Mucosa of gallbladder (tissue), 1 donor: ENCODE measurements at places on chromosomes 6 and 20.
A peak's percentile ranks its signal among the peaks of the same experiment; 100 is the strongest.

- DNase-seq: no peak
Observed at GRCh38 chr20:34389206-34389953, 26.3 kb downstream of the ITCH start.

DNA sequence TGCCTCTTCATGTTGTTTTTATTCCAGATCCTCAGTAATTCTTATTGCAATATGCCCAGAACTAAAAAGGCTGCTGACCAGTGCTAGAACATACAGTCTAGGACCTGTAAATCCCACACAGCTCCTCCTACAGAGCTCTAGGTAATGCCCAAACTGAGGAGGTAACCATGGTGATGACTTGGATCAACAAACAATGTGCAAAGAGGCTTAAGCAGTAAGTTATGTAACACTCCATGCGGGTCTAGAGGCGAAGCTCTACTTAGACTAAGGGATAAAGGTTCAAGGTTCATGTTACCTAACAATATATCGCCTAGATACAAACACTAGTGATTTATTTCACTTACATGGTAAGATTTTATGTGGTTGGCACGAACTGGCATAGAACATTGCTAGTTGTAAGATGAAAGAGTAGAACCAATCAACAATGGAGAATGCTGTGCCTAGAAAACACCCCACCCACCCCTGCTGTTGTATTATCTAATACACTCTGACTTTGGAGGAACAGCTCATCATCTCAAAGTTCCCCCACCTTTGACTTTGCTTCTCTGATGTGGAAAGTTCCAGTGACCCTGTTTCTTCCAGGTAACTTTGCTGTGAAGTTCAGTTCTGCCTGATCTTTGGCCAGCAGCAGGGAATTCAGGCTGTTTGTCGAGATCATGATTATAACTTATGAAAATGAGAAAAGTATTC is 242.4 kb downstream of the ALDH8A1 start:
- peak; percentile 44 for DNase-seq

DNA sequence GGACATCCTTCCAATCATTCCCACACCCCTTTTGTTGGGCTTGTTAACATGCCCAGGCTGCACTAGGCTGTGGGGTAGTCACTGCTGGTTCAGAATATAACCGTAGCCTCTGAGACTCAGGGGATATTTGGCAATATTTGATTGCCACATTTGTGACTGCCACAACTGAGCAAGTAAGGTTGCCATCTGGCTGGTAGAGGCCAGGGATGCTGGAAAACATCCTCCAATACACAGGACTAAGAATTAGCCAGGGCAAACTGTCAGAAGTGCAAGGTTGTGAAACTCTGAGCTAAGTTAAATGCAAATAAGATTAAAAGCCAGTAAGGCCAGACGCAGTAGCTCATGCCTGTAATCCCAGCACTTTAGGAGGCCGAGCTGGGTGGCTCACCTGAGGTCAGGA is 112.0 kb downstream of the ZMYND8 start:
- DNase-seq: no peak

DNA sequence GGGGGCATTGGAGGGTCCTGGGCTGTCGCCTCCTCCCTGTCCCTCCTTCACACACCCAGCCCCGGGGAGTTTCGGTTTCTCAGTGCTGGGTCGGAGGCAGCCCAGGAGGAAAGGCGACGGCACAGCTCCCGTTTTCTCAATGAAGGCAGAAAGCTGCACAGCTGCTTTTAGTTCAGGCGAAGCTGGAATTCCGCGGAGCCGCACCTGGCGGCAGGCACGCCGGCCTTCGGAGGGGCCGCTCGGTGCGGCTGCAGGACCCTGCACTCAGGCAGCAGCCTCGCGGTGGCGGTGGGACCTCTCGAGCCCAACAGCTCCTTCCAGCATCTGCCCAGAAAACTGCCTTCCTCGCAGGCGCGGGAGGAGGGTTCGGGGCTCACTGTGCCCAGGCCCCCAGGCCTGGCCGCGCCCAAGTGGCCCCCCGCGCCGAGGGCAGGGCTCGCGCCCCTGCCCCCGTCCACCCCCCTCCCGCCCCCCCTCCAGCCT is 4.6 kb downstream of the FOXQ1 start:
- no peak for DNase-seq

GRCh38 chr6:47529734-47530133 is 52.1 kb downstream of the CD2AP start:
- DNase-seq: no peak

DNA sequence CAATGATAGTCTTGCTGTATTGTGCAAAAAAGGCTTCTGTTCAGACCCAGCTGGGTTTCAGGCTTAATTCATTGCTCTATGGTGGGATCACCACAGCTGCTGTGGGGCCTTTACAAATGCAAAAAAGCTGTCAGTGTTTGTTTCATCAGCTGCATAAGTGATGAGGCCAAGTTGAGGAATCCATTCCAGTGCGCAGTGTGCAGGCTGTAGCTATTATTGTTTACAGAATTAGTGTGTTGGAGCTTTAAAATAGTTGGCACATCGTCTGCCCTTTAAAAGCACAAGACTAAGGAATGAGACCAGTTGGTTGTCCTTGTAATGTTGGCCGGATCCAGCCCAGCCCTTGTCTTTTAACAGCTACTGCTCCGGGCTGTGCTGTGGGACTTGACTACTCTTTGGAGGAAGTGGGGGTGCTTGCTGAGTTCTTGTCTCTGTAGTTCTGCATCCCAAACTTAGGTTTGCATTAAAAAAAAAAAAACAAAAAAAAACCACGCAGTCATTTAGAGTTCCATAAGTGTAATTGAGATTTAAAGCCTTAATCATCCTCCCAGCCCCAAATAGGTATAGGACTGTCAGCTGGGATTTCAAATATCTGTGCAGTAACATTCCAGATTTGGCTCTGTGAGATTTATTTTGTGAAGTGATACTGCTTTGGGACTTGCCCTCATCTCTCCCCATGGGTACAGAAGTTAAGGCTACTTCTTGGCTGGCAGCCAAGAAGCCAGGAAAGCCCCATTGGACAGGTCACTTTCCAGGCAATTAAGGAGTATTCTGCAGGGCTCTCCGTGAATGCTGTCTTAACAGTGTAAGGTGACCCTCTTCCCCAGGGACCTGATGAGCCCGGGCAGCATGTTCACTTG is 19.3 kb downstream of the JARID2 start:
- DNase-seq: no peak

DNA sequence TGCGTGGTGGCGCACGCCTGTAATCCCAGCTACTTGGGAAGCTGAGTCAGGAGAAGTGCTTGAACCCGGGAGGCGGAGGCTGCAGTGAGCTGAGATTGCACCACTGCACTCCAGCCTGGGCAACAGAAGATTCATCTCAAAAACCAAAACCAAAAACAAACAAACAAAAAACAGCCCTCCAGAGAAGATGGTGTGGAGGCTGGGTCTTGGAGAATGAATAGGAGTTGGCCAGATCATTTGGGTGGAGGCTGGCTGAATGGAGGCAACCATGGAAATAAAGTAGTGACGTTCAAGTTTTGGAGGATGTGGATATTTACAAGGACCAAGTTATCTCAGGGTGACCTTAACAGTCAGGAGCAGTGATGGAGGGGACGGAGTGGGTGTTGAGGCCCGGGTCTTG is 24.7 kb downstream of the HIVEP1 start:
- no peak for DNase-seq

DNA sequence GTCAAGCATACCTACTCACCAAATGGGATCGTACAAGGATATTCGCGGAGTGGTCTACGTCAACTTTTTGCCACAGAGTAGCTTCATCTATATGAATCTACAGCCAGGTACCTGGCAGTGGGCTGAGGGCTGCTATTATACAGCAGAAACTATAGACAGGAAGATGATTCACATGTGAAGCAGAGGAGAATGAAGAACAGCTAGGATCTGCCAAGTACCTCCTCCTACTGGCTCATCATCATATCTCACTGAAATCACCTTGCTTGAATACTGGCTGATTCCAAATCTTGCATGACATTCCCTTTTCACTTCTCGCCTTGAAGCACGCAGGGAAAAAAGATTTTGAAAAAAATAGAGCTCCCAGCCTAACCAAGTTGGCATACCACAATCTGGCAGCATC is 488.7 kb upstream of the NRSN1 start:
- no peak for DNase-seq

DNA sequence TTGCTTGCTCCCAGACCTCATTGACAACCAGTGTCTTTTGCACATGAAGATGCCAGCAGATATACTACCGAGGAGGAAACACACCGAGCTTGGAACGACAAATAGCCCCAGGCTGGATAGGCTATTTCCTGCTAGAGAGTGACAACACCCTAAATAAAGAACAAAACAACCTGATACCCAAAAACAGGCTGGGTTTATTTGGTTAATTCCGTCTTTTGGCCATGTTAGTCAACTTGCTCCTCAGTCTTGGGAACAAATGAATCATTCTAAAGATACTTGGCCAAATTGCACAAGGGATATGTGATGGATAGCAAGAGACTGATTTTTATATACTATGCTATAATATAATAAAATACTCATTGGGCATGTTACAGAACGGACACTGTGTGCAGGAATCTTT is 11.5 kb upstream of the MUC22 start:
- no peak for DNase-seq

DNA sequence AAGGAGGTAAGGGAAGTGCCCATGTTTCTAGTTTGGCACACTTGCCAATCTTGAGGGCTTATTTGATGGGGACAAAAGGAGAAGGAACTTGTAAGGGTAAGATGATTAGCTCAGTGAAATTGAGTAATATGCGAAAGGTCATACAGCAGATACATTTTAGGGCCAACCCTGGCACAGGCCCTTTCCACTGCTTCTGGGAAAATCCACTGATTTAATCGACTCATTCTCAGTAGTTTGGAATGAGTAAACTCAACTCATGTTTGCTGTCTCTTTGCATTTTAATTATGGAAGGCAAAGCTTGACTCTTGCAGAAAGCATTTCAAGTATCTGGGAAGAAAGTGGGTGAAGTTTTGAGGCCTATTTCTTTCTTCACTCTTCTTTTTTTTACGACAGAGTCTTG is 20.0 kb downstream of the PHF20 start:
- no peak for DNase-seq

DNA sequence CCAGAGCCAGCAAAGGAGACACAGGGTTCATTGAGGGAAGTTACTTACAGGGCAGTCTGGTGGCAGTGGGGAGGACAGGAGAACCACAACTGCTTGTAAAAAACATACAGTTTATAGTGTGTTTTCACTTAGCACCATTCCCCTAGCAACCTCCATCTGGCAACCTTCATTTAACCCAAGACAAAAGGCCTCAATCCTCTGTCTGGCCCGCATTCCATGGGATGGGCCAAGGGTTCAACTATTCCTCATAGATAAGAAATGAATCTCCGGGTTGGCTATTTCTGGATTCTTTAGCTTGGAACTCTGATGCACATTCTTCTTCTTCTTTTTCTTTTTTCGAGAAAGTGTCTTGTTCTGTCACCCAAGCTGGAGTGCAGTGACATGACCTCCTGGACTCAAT is 26.3 kb upstream of the FYN start:
- no peak for DNase-seq
